ENCODE measurements at places on chromosomes 12 and 14. TPM values are rescaled to one million over a fixed set of nuclear protein-coding genes. Genes with fewer than 3 reads are reported as not detected.

Gene POTEM
- not detected for total RNA-seq

DNA sequence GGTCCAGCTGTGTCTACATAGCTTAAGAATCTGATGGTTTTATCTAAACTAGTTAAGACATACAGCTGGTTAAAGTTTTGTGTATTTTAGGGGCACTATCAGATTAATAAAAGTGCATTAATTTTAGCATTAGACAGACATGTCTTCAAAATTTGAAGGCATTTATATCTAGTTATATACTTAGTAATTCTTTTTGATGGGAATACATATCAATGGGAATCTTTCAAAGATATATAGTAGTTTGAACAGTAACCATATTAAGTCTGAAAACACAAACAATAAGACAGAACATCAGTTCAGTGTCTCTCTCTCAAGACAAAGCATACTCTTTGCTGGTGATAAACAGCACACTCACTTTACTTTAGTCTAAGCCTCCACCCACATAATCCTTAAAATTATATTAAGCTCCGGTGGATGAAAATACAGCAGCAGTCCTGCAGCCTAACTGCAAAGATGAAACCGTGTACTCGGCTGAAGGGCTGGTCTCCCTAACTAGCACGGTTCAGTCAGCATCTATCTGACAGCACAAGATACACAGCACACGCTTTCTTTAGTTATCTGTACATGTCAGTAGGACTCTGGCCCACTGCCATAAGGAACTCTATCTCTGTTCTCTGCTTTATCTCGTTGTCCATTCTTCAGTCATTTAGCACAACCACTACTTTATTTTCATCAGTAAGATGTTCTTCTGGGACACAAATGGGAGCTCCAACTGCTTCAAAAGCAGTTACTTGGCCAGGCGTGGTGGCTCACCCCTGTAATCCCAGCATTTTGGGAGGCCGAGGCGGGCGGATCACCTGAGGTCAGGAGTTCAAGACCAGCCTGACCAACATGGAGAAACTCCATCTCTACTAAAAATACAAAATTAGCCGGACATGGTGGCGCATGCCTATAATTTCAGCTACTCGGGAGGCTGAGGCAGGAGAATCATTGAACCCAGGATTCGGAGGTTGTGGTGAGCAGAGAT is 80.5 kb downstream of the MED13L start:
- DNase-seq: no peak

GRCh38 chr12:91577586-91578539 is 395.2 kb upstream of the DCN start:
- DNase-seq: peak; percentile 49

- DNase-seq: no peak
Observed at GRCh38 chr12:123489580-123489979, 31.6 kb downstream of the SNRNP35 start.

GRCh38 chr12:15534322-15534721 is 212.0 kb downstream of the PTPRO start:
- DNase-seq: peak; percentile 71

Data from LHCN-M2 (cell line).